ENCODE measurements at places on chromosomes 11 and 22. TPM values are rescaled to one million over a fixed set of nuclear protein-coding genes. Genes with fewer than 3 reads are reported as not detected.

DNA sequence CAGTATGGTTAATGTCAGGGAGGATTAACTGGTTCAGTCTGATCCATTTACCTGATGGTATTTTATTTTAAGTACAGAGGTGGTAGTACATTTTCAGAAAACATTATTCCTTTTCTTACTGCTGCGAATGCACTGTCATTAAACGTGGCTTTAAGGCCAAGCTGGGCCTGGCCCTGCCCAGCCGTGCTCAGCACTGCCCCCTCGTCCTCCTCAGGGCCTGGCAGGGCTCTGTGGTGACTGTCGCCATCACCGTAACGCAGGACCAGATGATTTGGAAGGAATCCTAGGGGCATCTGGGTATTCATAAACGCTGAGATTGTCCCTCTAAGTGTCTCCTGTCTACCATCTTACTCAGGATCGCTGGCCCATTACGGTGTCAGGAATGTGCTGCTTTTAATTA, 302.0 kb downstream of the TBC1D22A start:
- peak; percentile 6 for DNase-seq

DNA sequence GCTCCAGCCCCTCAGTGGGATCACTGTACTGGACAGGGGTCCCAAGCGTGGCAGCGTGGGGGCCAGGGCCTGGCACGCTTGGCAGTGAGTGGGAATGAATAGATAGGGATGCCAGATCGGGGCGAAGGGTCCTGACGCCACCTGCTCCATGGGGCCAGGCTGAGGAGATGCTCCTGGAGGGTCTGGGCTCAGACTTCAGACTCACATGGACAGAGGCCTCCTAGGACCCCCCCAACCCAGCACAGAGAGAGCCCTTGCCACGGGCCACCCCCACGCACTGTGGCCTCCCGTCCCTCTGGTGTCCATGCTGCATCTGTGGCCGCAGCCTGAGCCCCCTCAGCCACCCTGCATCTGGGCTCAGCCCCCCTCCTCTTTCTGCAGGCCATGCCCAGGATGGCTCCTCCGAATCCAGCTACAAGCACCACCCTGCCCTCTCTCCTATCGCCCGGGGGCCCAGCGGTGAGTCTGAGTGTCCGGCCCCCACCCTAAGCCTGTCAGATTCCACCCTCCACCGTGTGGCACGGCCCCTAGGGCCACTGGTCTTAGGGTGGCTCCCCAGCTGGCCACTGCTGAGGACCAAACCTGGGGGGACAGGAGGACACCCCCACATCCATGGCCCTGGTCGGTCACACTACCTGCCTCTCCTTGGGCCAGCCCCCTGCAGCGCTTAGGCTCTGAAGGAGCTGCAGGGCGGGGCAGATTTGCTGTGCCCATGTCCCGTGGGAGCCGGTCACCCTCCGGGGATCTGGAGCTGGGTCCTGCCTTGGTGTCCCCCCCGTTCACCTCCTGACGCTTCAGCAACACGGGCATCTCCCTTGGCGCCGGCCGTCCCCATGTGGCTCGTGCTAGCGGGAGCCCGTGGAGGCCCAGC, 2.7 kb downstream of the MUC5AC start:
- DNase-seq: no peak

DNA sequence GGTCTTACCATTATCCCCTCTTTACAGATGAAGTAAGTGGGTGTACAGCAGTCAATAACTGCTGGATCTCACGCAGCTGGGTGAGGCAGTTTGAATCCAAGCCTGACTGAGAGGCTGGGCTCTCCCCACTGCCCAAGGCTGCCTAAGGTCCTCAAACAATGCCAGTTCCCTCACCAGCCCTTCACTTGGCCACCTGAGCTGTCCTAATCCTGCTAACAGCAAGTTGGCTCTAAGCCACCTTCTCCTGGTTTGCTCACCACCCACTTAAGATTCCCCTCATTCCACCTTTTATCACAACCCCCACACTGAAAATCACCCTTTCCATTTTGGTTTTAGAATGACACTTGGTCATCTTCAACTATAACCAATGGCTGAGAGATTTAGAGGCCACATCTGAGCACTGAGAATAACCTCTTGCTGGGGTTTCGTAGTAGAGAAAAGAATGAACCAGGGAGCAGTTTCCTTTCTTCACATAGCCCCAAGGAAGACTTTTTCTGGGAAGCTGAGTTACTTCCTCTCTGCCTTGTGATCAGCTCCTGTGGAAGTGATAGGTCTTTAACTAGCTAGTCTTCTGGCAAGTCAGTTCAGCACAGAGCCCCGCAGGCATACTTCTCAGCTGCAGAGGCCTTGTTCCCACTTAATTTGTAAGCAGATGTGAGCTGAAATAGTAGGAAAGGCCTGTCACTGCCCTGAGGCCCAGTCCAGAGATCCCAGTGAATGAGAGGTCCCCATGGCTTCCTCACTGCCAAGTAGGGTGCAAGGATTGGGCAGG, 57.8 kb upstream of the TTC12 start:
- no peak for DNase-seq

DNA sequence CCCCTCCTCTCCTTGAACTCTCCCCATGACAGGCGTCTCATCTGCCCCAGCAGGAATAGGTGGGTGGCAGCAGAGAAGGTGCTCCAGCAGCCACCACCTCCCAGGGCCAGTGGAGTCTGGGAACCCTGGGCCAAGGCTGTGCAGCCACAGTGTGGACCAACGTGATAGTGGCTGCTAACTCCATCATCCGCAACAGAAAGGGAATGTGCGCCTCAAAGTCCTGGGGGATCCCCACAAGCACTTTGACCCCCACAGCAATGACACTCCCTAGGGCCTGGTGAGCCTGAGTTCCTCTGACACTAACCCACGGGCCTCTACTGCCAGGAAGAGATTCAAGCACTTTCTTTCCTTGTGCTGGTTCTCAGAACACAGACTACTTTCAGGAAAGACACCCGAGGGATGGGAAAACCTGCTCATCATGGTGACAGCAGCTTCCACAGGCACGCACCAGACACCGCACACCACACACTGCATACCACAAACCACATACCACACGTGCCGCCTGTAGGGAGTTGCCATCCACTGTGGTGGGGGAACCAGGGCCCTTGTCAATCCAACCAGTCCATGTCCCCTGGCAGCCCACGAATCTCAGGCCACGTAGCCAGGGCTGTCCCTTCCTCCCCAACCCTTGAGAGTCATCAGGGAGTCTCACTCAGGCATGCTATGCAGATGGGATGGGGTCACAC, 3.4 kb upstream of the SLC25A1 start:
- no peak for DNase-seq

- no peak for DNase-seq
Measured at GRCh38 chr11:130070846-130071200, 1.1 kb downstream of the APLP2 start.

GRCh38 chr11:396511-396947, 2.5 kb downstream of the PKP3 start:
- no peak for DNase-seq

GRCh38 chr11:134125507-134125906, 56.6 kb downstream of the JAM3 start:
- no peak for DNase-seq

GRCh38 chr11:23423104-23423503, 562.8 kb upstream of the CCDC179 start:
- DNase-seq: no peak

DNA sequence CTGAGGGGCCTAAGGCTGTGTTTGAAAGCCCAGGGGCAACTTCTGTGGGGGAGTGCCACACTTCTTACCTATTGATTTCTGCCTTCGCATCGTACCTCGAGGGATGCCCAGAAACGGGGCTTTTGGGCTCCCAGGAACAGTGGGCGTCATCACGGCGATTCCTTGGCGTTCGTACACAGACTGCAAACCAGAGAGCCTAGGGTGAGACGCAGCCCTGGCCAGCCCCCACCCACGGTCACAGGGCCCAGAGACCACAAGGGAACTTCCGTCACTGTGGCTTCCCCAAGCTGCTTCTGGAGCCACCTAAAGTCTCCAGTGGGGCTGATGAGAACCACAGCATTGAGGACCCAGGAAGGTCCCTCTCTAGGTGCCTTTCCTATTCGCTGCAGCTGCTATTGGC, 91.9 kb downstream of the CTTN start:
- DNase-seq: no peak

GRCh38 chr11:130524132-130524790, 75.8 kb downstream of the ADAMTS15 start:
- no peak for DNase-seq

DNA sequence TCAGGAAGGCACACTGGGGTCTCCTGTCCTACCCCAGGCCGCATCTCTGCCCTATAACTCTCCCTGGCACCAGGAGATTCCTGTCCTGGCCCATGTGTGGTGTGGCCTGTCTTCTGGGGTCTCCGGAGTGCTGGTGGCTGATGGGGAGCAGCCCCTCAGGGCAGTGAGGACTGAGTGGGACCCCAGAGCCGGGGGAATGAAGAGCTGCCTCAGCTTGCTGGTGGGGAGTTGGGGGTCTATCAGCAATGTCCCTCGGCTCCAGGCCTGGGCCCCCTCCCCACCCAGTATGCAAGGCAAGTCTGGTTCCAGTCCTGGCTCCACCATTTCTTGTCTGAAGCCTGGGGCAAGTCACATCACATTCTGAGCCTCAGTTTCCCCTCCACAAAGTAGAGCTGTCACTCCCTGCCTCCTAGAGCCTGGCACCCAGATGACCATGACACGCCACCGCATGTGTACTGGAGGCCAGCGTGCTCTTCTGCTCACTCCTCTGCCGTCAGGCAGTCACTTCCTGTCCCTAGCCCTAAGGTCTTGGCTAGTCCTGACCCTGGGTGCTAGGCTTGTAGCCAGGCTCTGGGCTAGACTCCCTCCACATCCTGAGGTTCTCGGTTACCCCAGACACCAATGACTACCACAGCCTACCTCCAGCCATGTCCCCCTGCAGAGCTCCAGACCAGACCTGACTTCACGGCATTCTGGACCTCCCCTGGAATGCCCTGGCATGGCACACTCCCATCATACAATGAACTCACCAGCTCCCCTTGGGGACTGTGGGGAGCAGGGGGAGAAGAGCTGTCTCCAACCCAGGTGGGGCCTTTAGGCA, 12.8 kb downstream of the ARAP1 start:
- no peak for DNase-seq

GRCh38 chr11:57427727-57428082, 784 bp upstream of the SLC43A3 start:
- DNase-seq: no peak

GRCh38 chr11:81787584-81788049, 946.0 kb downstream of the FAM181B start:
- DNase-seq: no peak

- no peak for DNase-seq
Measured at GRCh38 chr11:123611698-123612097, 42.7 kb downstream of the SCN3B start.

- DNase-seq: no peak
Measured at GRCh38 chr11:126257764-126258163, 10.9 kb downstream of the SRPRA start.

GRCh38 chr11:44159848-44160721, 64.6 kb downstream of the EXT2 start:
- no peak for DNase-seq

DNA sequence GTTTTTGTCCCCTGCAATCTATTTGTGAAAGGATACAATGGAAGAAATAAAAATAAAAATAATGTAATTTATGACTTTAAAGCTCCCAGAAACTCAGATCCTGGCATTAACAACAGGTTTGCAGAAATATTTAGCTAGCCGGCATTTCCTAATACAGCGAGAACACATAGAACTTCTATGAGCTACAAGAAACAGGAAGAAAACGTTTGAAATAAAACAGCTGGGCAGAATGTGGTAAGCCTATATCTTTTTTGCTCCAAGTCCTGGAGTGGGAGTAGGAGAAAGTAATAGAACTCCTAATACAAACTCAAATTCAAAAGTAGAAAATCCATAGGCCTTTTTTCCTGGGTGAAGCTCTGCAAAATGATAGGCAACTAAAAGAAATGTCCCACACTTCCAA, 29.6 kb upstream of the FIBIN start:
- DNase-seq: no peak

- DNase-seq: no peak
Measured at GRCh38 chr11:1827095-1827813, 7.5 kb upstream of the SYT8 start.

GRCh38 chr11:14386895-14387480, 28.0 kb upstream of the RRAS2 start:
- no peak for DNase-seq

DNA sequence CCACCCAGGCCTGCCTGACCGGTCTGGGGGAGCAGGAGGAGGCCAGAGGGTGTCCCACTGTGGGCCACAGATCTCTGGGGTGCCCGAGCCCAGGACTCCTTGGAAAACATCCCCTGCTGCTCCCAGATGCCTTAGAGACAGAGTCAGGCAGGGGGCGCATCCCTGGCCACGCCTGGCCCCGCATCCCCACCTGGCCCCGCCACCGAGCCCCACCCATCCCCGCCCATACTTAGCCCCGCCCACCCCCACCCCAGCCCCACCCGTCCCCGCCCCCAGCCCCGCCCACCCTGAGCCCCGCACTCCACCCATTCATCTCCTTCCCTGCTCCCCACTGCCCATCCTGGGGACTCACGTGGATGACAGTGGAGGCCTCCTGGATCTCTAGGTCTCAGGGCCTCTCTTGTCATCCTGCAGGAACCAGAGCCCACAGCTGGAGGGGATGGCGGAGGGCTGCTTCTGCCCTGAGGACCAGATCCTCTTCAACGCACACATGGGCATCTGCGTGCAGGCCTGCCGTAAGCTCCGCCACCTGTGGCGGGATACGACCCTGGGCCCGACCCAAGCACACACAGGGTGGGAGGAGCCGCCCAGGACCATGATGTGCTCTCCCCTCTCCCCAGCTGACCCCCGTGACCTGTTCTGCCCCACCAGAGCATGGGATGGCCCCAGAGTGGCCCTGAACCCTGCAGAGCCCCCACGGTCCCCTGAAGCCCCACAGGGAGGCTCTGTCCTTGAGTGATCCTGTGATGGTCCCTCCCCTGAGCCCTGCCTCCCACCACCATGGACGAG, 33.6 kb downstream of the MUC5B start:
- DNase-seq: no peak

CARD18 gene
- not detected for total RNA-seq

CD3G gene
- total RNA-seq: 202 TPM

CDK2AP2 gene
- total RNA-seq: 41.8 TPM

ASPHD2 gene
- total RNA-seq: 3.5 TPM

CATSPER1 gene
- total RNA-seq: not detected

ISX gene
- total RNA-seq: not detected

OR4C16 gene
- total RNA-seq: not detected

SAA4 gene
- total RNA-seq: not detected
